ENCODE measurements at places on chromosomes 13 and 19.

GRCh38 chr13:110350509-110350908 lies 43.4 kb downstream of the COL4A2 start:
- DNase-seq: no peak

DNA sequence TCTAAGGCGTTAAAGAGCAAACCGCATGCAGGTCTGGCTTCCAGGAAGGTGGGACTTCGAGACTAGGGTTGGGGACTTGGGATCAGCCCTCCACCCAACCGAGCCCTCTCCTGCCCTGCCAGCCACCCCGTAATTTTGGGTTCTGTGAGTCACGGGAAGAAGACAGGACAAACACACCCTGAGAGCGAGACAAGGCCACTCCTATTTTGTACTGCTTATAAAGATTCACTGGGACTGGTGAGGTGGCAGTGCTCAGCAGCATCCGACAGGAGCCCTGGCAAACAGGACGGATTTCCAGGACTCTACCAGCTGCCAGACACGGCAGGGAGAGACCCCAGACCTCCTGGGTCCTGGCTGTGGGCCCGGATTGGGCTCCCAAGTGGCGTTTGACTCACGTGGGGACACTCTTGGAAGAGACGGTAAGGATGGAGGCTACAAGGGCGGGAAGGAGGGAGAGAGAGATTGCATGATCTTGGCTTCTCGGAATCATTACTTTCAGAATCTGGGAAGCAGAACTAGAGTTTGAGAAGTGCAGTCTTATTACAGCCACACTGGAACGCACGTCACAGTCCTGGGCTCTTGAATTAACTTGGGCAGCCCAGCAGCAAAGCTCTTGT lies at the start of gene C5AR2:
C5AR2 (plus strand) TSS at position 245 of the 617 bp plus-strand sequence. CDS start 8,625 bp downstream, outside the sequence.
- DNase-seq: no peak

DNA sequence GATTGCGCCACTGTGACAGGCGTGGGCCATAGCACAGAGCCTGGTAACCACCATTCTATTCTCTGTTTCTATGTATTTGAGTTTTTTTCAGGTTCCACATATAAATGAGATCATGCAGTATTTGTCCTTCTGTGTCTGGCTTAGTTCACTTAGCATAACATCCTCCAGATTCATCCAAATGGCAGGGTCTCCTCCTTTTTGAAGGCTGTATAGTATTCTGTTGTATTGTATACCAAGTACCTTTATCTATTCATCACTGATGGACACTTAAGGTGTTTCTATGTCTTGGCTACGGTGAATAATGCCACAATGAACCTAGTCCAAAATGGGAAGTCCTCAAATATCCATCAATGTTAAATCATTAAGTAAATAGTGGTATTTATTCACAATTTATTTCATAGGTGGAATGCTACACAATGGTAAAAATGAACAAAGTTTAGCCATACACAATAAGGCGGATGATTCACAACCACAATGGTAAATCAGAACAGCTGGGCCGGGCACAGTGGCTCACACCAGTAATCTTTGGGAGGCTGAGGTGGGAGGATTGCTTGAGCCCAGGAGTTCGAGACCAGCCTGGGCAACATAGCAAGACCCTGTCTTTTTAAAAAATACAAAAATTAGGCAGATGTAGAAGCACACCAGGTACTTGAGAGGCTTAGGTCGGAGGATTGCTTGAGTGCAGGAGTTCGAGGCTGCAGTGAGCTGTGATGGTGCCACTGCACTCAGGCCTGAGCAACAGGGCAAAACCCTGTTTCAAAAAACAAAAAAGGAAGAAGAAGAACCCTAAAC lies 8.4 kb upstream of the GRAMD1A start:
- no peak for DNase-seq

DNA sequence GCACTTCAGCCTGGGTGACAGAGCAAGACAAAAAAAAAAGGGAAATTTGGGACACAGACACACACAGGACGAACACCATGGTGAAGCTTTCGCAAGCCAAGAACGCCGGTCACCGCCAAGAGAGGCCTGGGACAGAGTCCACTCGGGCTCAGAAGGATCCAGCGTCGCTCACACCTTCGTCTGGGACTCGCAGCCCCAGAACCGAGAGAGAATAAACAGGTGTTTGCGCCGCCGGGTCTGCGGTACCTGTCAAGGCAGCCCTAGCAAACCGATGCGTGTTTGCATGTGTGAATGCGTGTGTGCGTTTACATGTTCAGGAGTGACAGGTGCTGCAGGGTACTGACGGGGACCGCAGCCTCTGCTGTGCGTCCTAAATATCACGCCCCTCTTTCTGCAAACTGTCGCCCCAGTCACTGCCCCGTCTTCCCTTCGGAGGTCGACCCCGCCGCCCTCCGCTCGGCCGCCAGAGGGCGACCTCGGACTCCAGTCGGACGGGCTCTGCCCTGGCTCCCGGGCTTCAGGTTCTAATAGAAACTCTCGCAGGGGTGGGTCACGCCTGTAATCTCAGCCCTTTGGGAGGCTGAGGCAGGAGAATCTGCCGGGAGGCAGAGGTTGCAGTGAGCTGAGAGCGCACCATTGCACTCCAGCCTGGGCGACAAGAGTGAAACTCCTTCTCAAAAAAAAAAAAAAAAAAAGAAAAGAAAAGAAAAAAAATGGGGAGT lies 11.8 kb upstream of the CSNK1G2 start:
- no peak for DNase-seq

GRCh38 chr19:18725841-18726770 lies 42.6 kb downstream of the CRTC1 start:
- DNase-seq: no peak

- no peak for DNase-seq
Observed at GRCh38 chr13:25915840-25916518, 135.8 kb downstream of the SHISA2 start.

All from SIG-M5 (cell line).